Muscle of leg (tissue), 16 donors: ENCODE measurements at places on chromosomes 3 and 15.

- DNase-seq, result peak; percentile 58
Measured at GRCh38 chr15:33089878-33090757, 104.4 kb downstream of the FMN1 start.

DNA sequence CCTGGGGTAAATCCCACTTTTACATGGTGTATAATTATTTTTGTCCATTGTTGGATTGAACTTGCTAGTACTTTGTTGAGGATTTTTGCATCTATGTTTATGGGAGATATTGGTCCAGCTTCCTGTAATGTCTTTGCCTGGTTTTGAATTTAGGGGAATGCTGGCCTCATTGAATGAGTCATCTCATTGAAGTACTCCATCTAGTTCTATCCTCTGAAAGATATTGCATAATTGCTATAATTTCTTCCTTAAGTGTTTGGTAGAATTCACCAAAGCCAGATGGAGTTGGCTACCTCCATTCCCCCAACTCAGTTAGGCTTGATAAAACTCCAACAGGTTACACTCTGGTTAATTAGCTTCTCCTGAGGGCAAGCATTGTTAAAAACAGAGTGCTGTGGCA, 237.4 kb upstream of the TGFBR2 start:
- DNase-seq, result no peak

GRCh38 chr15:98667521-98668179, 19.3 kb downstream of the IGF1R start:
- DNase-seq, result no peak

DNA sequence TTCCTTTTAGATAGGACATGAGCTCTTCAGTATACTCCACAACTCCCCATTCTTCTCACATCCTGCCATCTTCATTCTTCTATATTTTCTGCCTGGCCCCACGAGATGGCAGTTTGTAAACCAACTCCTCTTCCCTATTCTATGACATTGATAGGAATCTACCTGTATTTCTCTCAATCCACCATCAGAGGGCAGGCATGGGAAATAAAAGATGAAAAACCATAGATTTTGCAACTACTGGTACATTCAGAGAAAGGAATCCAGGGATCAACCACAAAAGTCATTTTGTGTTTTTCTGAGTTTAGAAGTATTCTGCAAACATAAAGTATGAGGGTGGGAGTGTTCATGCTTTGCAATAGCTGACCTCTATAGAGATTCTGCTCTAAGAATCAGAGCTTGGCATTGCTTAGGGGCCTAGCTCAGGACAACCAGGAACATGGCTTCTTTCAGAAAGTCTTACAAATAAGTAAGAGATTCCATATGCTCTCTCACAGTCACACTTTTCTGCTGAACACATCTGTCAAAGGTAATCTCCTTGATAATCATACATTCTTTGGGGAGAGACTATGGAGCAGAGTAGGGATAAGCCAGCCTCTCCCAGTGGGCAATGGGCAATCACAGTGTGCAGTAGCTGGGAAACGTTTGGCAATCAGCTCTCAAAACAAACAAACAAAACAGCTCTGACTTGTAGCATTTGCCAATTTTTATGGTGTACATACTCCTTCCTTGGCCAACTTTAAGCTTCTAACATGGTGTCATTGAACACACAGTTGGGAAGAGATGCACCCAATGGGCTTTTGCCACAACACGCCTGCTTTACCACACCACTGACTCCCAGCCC, 43.1 kb upstream of the SLC25A36 start:
- DNase-seq, result peak; percentile 65

- no peak for DNase-seq
Measured at GRCh38 chr3:325495-325894, 128.9 kb downstream of the CHL1 start.

GRCh38 chr15:99264125-99264524, 12.8 kb downstream of the LRRC28 start:
- DNase-seq, result no peak

DNA sequence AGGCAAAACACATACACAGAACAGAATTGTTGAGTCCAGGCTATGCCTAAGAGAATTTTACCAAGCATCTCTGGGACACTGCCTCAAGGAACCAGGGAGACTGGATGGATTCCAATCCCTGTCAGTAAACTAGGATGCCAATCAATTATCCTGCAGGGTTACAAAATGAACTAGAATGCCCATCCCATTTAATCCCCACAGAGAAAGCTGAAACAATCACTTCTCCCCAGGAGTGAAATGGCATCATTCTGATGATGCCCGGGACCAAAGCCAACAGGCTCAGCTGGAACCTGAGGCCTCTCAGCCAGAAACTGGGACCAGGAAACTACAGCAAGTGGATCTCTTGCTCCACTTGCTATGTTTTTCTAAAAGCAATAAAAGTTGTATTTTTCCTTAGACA, 130.0 kb upstream of the TJP1 start:
- no peak for DNase-seq

DNA sequence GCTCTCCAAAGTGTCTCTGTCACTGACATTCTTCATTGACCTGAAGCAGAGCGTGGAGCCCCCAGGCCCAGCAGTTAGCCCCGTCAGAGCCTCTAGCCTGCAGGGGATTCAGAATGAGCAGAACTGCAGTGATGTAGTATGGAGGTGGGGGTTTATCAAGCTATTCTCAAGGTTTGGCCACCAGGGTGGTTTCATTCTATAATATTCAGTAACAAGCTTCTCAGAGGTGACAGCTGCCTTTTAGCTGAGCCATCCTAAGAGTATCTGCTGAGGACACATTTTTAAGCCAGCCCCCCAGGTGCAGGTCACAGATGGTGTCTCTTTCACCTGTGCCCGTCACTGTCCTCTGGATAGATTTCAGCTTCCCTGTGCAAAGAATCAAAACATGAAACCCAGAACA, 31.9 kb downstream of the CMTM7 start:
- no peak for DNase-seq

DNA sequence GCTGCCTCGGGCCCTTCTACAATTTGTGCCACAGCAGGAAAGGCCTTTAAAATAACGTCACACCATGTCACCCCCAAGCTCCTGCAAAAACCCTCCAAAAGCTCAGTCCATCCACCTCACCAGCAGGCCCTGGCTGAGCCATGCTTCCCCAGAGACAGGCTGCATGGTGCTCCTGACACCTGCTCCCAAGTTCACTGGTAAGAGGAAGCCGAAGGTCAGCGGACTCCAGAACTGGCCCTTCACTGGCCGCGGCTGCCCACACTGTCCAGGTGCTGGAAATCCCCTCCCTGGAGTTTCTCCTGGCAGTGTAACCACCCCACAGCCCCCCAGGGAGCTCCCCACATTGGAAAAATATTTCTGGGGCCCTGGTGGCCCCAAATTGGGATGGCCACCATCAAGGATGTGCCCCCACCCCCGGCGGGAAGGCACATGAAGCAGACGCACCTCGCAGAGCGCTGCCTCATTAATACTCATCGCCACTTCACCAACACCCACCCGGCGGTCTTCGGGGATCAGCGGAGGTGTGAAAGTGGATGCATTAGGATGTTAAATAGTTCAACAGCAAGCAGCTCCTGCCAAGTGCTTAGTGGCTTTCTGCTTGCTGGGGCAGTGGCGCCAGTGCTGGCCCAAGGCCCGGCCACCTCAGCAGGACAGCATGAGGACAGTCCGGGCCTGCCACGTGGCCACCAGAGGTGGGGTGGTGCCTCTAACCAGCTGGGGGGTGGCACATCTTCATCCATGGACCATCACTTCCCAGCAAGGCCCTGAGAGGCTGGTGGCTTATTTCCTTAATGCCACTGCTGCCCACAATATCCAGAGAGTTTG, 146.1 kb upstream of the IQSEC1 start:
- DNase-seq, result no peak

DNA sequence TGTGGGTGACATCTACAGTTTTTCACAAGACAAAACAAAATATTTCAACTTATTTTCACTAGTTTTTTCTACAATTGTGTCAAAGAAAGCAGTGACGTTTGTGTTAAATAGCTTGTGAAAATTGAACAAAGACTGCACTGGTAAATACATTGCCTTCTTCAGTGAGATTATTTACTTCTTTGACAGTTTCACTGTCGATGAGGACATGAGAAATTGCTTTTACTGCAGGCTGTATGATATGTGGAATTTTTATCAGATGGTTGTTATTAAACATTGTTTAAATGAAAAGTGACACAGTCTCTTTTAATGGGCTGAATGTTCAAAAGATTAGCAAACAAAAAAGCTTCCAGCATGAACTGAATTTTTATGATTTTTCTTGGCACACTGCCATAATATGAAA, 773.9 kb upstream of the CADM2 start:
- DNase-seq, result peak; percentile 2

- DNase-seq, result peak; percentile 41
Measured at GRCh38 chr3:100400419-100400779, 490 bp downstream of the TOMM70 start.

DNA sequence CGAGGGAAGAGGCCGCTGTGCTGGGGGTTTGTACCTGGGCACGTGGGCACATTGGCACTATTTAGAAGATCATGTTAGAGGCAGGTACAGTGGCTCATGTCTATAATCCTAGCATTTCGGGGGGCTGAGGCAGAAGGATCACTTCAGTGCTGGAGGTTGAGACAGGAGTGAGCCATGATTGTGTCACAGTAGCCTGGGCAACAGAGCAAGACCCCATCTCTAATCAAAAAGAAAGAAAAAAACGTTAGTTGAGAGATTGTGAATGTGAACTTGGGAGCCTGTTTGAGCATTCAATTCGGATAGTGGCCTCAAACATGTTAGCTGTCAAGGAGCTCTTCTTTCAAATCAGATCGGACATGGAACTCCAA, 36.6 kb downstream of the IDH2 start:
- no peak for DNase-seq

GRCh38 chr15:76251717-76252116, 59.6 kb downstream of the ETFA start:
- no peak for DNase-seq

GRCh38 chr3:32584660-32585059, 14.0 kb upstream of the DYNC1LI1 start:
- DNase-seq, result peak; percentile 20

- peak; percentile 29 for DNase-seq
Measured at GRCh38 chr15:25674913-25675312, 188.2 kb downstream of the ATP10A start.
